ENCODE measurements at places on chromosomes 5 and 9. TPM values are rescaled to one million over a fixed set of nuclear protein-coding genes. Genes with fewer than 3 reads are reported as not detected.

The SNCB gene
- not detected for total RNA-seq

The PLAC8L1 gene
- 0.59 TPM for total RNA-seq

The SCGB3A1 gene
- total RNA-seq, result not detected

The SLC36A2 gene
- total RNA-seq, result not detected

The IL5 gene
- not detected for total RNA-seq

The MCC gene
- total RNA-seq, result 95.9 TPM

The THBS4 gene
- 0.30 TPM for total RNA-seq

The TICAM2 gene
- total RNA-seq, result 5.0 TPM

The AGTPBP1 gene
- total RNA-seq, result 4.5 TPM

The FBP1 gene
- not detected for total RNA-seq

The GMCL2 gene
- not detected for total RNA-seq

The HAND1 gene
- 0.14 TPM for total RNA-seq

The SLC6A19 gene
- not detected for total RNA-seq

The RXRA gene
- total RNA-seq, result 12.4 TPM

The CDX1 gene
- not detected for total RNA-seq

The CCDC192 gene
- total RNA-seq, result not detected

The TAF11L10 gene
- total RNA-seq, result not detected

The CERT1 gene
- total RNA-seq, result 37.0 TPM

The GABRA6 gene
- total RNA-seq, result not detected

The CD72 gene
- 1.2 TPM for total RNA-seq

The CNTNAP3B gene
- 29.5 TPM for total RNA-seq

The MBLAC2 gene
- total RNA-seq, result 6.1 TPM

The QSOX2 gene
- total RNA-seq, result 21.4 TPM

The ALDH1B1 gene
- 62.5 TPM for total RNA-seq

Measured in smooth muscle cell of the umbilical artery (primary cell).